H4 (cell line): ENCODE measurements at places on chromosomes 11 and 22. TPM values are rescaled to one million over a fixed set of nuclear protein-coding genes. Genes with fewer than 3 reads are reported as not detected.

GRCh38 chr11:133952199-133953190 is 4.3 kb downstream of the IGSF9B start:
- DNase-seq: no peak

DNA sequence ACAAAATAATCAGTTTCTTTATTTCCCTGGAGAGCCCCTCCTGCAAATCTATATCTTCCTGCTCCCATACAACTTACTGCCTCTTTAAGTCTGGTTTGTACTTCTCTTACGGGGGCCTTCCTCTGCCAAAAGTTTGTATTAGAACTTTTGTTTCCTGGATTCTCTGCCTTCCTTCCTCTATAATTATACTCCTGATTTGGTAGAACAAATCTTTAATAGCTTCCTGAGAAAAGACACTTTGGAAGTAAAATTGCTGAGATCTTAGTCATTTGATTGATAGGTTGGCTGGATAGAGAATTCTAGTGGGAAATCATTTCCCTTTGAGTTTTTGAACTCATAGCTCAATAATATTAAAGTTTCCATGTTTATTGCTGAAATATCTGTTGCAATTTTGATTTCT is 499.2 kb downstream of the RAB38 start:
- no peak for DNase-seq

GRCh38 chr11:58940028-58940427 is 740 bp downstream of the GLYATL1 start:
- DNase-seq: no peak

DNA sequence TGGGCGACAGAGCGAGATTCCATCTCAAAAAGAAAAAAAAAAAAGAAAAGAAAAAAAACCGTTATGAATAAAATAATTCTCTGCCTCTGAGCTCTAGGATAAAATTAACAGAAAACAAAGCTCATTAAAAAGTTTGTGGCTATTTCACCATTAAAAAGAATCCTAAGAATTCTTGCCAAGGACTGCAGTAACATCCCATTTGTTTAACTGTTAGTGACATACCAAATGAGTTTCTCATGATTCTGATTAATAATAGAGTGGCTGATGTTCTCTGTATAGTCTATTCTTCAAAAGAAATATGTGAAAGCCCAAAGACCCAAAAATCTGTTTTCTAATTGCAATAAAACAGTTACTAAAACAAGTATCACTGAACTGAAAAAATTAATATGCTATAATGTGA is 19.7 kb downstream of the CLNS1A start:
- DNase-seq: no peak

GRCh38 chr22:22855617-22856308 is 31.9 kb upstream of the IGLL5 start:
- no peak for DNase-seq

GRCh38 chr11:19959648-19960059 is 200.6 kb downstream of the DBX1 start:
- no peak for DNase-seq

- peak; percentile 17 for DNase-seq
These were observed 565.9 kb downstream of the ETS1 start for GRCh38 chr11:128021349-128022006.

DNA sequence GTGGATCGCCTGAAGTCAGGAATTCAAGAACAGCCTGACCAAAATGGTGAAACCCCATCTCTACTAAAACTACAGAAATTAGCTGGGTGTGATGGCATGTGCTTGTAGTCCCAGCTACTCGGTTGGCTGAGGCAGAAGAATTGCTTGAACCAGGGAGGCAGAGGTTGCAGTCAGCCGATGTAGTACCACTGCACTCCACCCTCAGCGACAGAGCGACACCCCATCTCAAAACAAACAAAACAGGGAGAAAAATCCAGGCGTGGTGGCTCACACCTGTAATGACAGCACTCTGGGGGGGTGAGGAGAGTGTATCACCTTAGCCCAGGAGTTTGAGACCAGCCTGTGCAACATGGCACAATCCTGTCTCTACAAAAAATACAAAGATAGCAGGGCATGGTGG is 802.3 kb upstream of the ARHGAP42 start:
- DNase-seq: no peak

- no peak for DNase-seq
These were observed 44.3 kb upstream of the A4GALT start for GRCh38 chr22:42764895-42765363.

DNA sequence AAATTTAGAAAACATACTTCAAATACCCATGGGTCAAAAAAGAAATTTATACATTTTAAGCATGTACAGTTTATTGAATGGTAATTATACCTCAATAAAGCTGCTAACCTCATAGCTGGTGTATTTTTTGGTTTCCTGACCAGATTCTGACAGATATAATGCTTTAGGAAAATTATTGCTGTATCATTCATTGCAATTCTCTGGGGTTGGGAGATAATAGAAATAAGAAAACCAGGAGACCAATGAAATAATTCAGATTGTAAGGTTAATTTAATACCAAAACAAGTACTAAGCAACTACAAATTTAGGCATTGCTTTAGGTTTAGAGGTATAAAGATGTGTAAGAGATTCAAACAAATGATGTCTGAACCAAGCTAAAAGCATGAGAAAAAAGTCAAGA is 120.1 kb downstream of the ENTHD1 start:
- no peak for DNase-seq

- DNase-seq: no peak
These were observed 452.6 kb downstream of the NELL1 start for GRCh38 chr11:21121991-21122390.

- no peak for DNase-seq
These were observed 21.8 kb downstream of the NUCB2 start for GRCh38 chr11:17298302-17298701.

GRCh38 chr11:72338266-72338665 is 94.3 kb upstream of the PHOX2A start:
- DNase-seq: no peak

The RAPSN gene
- total RNA-seq: not detected in 2 replicates

The LARGE2 gene
- not detected in 2 replicates for total RNA-seq

GRCh38 chr11:94281324-94281723 is 23.1 kb upstream of the IZUMO1R start:
- no peak for DNase-seq

- DNase-seq: no peak
These were observed 46.5 kb downstream of the FCHSD2 start for GRCh38 chr11:73095613-73096012.

The LRP4 gene
- 1.0 and 1.4 TPM in 2 replicates for total RNA-seq

GRCh38 chr11:63629426-63629825 is 15.2 kb upstream of the PLAAT3 start:
- no peak for DNase-seq

The GGT5 gene
- total RNA-seq: not detected in 2 replicates

The A4GALT gene
- total RNA-seq: 0.48 and 2.2 TPM in 2 replicates

- no peak for DNase-seq
These were observed 32.2 kb downstream of the ART5 start for GRCh38 chr11:3609416-3610265.

DNA sequence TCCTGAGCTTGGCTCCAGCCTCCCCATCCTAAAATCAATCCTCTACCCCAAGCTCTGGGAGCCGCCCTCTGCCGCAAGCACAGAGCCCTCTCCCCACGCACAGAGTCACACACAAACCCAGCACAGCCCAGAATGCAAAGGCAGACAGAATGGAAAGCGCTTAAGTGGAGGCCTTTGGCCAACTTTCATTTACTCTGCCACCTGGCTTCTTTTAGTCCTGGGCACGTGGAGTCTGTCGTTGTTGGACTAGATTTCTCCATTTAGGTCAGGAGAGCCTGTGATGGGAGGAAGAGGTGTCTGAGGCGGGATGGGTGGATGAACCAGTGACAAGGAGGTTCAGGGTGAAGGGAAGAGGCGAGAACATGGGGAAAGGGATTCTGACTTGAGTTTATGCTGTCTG is 191.7 kb downstream of the DSCAML1 start:
- no peak for DNase-seq

- no peak for DNase-seq
These were observed 34.4 kb upstream of the DNAJB13 start for GRCh38 chr11:73916435-73916834.
